ENCODE measurements at places on chromosomes 1 and 21.
A peak's percentile ranks its signal among the peaks of the same experiment; 100 is the strongest.

GRCh38 chr1:41329662-41330587, 31.3 kb upstream of the FOXO6 start:
- DNase-seq, result no peak

DNA sequence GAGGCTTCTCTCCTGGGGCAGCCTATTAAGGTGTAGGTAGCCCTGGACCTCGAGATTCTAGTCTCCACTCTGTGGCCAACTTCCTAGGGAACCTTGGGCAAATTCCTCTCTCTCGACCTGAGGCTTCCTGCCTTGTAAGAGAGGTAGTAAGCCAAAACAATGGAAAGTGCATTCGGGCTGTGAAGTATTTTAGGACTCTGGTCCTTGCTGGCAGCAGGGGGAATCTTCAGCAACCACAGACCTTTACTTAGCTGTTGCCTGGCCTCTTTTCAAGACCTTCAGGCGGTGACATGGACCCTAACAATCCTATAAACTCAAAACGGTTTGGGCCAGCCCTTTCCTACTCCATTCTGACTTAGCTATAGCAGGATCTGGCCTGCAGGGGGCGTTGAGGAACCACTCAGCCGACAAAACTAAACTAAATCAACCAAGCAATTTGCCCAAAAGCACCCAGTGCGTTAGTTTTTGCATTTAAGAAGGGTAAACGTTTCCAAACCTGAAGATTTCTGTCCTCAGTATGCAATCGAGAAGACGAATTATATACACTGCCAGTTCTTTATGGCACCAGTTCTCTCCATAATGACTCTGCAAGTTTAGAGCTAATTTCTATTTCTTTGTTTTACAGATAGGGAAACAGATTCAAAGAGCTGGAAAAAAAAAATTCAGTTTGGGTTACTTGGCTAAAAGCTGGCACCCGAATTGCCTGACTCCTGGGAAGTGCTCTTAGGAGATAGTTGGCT, 10.9 kb upstream of the SESN2 start:
- DNase-seq, result peak; percentile 47

GRCh38 chr1:233295975-233296322, 424 bp upstream of the PCNX2 start:
- no peak for DNase-seq

DNA sequence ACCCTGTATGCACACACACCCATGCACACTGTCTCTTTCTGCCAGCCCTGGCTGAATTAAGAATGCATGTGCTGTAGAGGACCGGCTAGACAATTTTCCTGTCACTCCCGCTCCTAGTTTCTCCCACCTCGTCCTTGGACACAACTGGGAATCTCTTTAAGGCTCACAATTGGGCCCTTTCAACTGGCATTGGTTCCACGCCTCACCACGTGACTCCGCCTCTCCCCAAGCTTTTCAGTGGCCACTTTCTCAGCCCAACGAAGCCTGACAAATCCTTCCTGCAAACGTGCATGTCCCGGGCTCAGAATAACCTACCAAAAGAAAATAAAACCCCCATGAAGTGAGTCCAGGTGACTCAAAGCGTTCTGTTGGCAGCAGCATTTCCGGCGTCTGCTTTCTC, 33.8 kb downstream of the FBXO2 start:
- no peak for DNase-seq

GRCh38 chr1:187038784-187039183, 210.0 kb downstream of the PLA2G4A start:
- no peak for DNase-seq

DNA sequence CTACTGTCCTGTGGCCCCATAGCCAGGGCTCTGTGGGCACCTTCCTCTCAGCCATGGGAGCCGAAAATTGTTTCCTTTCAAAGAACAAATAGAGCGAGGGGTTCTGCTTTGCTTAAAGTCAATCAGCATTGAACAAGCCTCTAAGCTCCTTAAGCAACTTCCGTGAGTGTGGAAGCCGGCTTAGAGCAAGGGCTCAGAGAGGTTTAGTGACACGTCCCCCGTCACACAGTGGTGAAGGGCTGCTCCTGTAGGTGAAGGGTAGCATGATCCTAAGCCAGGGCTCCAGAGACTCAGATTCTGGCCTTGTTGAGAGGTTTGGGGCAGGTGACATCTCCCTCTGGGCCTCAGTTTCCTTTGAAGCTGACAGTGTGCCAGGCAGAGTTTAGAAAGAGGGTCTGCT, 94.0 kb upstream of the WNT4 start:
- DNase-seq, result no peak

GRCh38 chr1:147611586-147611985, 58.7 kb downstream of the ACP6 start:
- no peak for DNase-seq

GRCh38 chr1:61284936-61285335, 202.6 kb downstream of the NFIA start:
- no peak for DNase-seq

DNA sequence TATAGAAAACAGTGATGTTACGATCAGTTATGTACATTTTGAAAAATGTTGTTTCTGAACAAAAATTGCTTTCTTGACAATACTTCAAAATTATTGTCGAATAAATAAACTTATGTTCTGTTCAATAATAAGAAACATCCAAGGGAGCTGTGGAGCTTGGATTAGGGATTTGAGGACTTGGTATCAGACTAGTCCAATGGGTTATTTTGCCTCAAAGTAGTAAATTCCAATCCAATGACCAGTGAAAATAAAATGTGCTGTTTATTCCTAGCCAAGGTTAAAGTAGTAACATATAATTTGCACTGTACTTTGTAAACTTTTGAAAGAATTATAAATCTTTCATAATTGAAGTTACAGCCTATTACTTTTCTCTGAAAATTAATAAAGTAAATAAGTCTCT, 79.1 kb upstream of the IVNS1ABP start:
- DNase-seq, result no peak

- DNase-seq, result no peak
Measured at GRCh38 chr1:233843525-233844204, 60.8 kb upstream of the SLC35F3 start.

- no peak for DNase-seq
Measured at GRCh38 chr1:115746021-115746690, 22.4 kb downstream of the CASQ2 start.

DNA sequence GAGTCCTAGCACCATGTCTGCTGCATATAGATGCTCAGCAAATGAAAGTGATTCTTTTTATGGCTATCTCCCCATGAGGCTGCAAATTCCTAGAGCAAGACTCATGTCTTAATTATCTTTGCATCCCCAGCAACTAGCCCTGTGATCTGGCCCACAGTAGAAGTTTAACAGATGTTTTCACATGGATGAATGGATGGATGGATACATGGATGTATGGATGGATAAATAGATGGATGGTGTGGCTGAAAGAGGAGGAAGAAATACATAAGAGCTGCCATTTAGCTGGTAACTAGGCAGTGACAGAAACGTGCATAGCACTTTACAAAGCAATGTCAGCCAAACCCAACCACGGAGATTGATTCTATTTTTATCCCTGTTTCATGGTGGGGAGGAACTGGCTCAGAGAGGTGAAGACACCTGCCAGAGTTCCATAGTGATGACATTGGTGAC, 32.7 kb upstream of the ZBTB40 start:
- peak; percentile 52 for DNase-seq

DNA sequence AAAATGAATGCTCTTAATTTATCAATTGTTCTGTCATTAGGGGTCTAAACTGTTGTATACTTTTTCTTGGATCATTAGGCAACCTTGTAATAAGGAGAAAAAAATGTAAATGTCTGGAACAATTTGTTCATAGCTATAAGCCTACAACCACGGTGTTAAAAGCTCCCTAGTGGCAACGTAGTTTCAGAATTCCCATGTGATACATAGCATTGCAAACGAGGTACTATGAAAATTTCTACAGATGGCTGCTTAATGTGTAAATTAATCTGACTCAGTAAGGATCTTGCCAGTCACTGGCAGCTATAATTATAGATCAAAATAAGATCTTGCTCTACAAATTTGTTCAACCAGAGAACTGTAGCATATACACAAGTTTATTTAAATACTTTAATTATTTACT, 304.1 kb upstream of the ADGRL4 start:
- no peak for DNase-seq

GRCh38 chr1:170365331-170365730, 166.6 kb upstream of the GORAB start:
- DNase-seq, result no peak

GRCh38 chr1:10299151-10299550, 88.8 kb downstream of the KIF1B start:
- DNase-seq, result no peak

GRCh38 chr1:225607355-225607754, 45.6 kb downstream of the ENAH start:
- DNase-seq, result no peak

GRCh38 chr1:85214654-85215053, 13.8 kb upstream of the SYDE2 start:
- DNase-seq, result no peak

DNA sequence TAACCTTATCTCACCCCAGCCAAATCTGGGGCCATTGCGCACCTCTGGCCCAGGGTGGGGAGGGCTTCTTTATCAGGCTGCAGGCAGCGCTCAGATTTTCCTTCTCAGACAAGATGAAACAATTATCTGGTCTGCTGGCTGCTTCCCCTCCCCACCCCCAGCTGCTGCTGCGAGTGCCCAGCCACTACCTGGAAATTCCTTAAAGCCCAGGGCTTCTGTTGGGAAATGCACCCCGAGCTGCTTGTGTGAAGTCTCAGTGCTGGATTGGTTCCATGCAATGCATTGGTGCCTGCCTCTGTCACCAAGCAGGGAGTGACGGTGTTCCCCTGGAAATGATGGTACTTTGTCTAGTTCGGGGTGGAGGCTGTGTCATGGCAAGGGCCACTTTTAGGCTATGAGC, 18.5 kb upstream of the ACTL8 start:
- no peak for DNase-seq

GRCh38 chr21:33197496-33197895, 32.2 kb upstream of the IFNAR2 start:
- no peak for DNase-seq

- no peak for DNase-seq
Measured at GRCh38 chr1:59322394-59322793, 25.5 kb downstream of the FGGY start.

GRCh38 chr1:84988588-84988987, 8.3 kb downstream of the MCOLN2 start:
- no peak for DNase-seq

- DNase-seq, result no peak
Measured at GRCh38 chr1:84427250-84428188, 29.2 kb downstream of the DNASE2B start.

- DNase-seq, result no peak
Measured at GRCh38 chr1:202908998-202909397, 18.0 kb downstream of the KLHL12 start.

- no peak for DNase-seq
Measured at GRCh38 chr1:70061231-70061630, 144.1 kb downstream of the LRRC40 start.

- peak; percentile 16 for DNase-seq
Measured at GRCh38 chr21:27047283-27047657, 80.4 kb upstream of the ADAMTS5 start.

DNA sequence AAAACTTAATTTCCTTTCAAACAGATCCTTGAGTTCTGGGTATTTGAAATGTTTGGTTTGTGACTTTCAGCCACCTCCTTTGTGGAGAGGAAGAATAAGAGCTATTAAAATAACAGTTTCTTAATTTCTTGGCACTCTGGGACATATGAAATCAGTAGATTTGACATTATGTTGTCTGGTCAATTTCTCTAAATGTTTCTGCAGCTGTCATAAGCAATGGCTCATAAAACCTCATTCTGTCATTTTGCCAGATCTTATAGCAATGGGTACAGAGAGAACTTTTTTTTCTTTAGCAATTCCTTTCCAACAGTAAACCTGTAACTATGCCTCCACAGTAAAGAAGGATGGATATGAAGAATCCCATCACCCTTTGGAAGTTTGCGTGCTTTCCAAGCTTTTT, 52.6 kb downstream of the LAMC1 start:
- DNase-seq, result no peak

- DNase-seq, result no peak
Measured at GRCh38 chr1:160575112-160575664, 4.1 kb downstream of the CD84 start.

- no peak for DNase-seq
Measured at GRCh38 chr21:28294051-28294450, 698.6 kb downstream of the LTN1 start.

DNA sequence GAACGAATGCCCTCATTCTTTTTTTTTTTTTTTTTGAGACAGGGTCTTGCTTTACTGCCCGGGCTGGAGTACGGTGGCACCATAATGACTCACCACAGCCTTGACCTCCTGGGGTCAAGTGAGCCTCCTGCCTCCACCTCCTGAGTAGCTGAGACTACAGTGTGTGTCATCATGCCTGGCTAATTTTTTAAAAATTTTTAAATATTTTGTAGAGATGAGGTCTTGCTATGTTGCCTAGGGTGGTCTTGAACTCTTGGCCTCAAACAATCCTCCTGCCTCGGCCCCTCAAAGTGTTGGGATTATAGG, 69.4 kb downstream of the ALG14 start:
- DNase-seq, result no peak

GRCh38 chr1:233078396-233078795, 128.0 kb downstream of the NTPCR start:
- no peak for DNase-seq

GRCh38 chr1:29676496-29676895, 440.2 kb downstream of the PTPRU start:
- no peak for DNase-seq

GRCh38 chr1:59232216-59232615, 64.7 kb upstream of the FGGY start:
- peak; percentile 31 for DNase-seq

DNA sequence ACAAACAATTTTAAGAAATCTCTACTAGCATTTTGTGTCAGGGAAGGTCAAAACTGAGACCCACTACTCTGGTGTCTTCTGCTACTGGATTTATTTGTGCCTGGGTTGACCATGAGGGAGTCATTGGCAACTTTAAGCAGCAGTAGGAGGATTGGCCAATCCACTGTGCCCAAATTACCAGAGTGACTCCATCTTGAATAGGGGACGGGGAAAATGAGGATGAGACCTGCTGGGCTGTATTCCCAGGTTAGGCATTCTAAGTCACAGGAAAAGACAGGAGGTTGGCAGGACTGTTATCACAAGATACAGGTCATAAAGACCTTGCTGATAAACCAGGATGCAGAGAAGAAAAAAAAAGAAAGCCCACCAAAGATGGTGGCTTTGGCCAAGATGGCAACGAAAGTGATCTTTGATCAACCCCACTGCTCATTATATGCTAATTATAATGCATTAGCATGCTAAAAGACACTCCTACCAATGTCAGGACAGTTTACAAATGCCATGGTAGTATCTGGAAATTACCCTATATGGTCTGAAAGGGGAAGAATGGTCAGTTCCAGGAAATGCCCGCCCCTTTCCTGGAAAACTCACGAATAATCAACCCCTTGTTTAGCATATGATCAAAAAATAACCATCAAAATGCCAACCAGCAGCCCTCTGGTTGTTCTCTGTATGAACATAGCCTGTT, 200.9 kb downstream of the LTN1 start:
- no peak for DNase-seq

- DNase-seq, result no peak
Measured at GRCh38 chr1:239805042-239805441, 286.6 kb upstream of the FMN2 start.

Data from fibroblast of skin of left biceps (primary cell).